Osteoblast (primary cell): ENCODE measurements at places on chromosomes 1 and 21. TPM values are rescaled to one million over a fixed set of nuclear protein-coding genes. Genes with fewer than 3 reads are reported as not detected.

The DAB1 gene
- total RNA-seq, result not detected in 2 replicates

DNA sequence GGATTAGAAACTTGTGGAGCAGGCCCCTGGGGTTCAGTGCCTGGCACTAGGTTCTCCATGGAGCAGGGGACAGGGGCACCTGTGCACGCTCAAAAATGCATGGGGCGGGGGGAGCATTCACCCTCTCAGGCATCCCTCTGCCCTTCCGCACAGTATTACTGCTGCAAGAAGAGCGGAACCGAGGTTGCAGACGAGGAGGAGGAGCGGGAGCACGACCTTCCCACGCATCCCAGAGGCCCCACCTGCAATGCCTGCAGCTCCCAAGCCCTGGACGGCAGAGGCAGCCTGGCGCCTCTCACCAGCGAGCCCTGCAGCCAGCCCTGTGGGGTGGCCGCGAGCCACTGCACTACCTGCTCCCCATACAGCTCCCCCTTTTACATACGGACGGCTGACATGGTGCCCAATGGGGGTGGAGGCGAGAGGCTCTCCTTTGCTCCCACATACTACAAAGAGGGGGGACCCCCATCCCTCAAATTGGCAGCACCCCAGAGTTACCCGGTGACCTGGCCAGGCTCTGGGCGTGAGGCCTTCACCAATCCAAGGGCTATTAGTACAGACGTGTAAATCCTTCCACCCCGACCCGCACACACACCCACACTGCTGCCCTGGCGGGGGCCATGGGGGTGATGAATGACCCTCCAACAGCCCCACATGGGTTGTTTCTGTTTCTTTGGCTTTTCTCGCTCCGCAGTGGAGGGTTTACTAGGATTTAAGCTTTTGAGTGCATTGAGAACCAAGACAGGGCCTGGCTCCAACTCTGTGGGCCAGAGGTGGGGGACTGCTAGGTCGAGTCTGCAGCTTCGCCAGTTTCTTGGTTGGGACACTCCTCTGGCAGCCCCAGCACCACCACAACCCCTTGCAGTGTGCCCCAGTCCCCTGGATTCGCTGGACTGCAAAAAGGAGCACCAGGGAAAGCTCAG, 63.7 kb downstream of the TOR1AIP2 start:
- H3K27me3 ChIP-seq, result peaks cover 56% of the 10 kb centered on the region
- H3K4me3 ChIP-seq, result peak overlapping the region; percentile 70
- no peaks in the 10 kb centered on the region for H3K36me3 ChIP-seq
- no peak overlapping the region for H3K27ac ChIP-seq
- peaks cover 26% of the 10 kb centered on the region for H3K4me1 ChIP-seq
- DNase-seq, result peak; percentile 76

GRCh38 chr1:36203554-36204346, 20.5 kb upstream of the THRAP3 start:
- DNase-seq, result peak; percentile 87
- H3K4me1 ChIP-seq, result peaks cover 32% of the 10 kb centered on the region
- no peaks in the 10 kb centered on the region for H3K36me3 ChIP-seq
- peak overlapping the region; percentile 68 for H3K27ac ChIP-seq
- H3K27me3 ChIP-seq, result no peaks in the 10 kb centered on the region

The ZMPSTE24 gene
- 72.4 and 77.2 TPM in 2 replicates for total RNA-seq

The AMY1B gene
- not detected in 2 replicates for total RNA-seq

The CD247 gene
- not detected in 2 replicates for total RNA-seq

DNA sequence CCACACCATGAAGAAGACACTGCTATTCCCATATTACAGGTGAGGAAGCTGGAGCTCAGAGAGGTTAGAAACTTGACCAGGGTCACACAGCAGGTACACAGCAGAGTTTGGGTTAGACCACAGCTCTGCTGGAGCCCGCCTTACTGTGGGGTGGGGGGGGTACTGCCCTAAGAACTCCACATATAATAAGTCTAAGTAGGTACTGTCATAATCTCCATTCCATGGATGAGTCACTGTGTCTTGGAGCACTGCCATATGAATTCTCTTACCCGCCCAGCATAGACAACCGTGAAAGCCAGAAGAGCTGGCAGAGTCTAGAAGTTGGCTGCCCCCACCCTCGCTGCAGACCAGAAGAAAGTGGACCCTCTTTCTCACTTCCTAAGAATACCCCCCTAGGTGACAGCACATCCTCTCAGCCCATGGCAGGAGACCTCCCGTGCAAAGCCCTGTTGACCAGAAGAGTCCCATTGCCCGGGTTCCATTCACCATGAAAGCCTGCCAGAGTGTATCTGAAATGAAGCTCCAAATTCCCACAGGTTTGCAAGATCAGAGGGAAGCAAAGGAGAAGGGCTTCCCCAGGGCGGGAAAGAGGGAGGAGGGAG, 5.2 kb upstream of the PLA2G2D start:
- peaks cover 20% of the 10 kb centered on the region for H3K27me3 ChIP-seq
- peak; percentile 84 for DNase-seq
- H3K4me3 ChIP-seq, result no peak overlapping the region

GRCh38 chr1:5389101-5389885, 602.9 kb downstream of the NPHP4 start:
- no peak overlapping the region for H3K4me3 ChIP-seq
- H3K36me3 ChIP-seq, result no peaks in the 10 kb centered on the region
- no peak overlapping the region for H3K27ac ChIP-seq

The CELA3A gene
- total RNA-seq, result not detected in 2 replicates

DNA sequence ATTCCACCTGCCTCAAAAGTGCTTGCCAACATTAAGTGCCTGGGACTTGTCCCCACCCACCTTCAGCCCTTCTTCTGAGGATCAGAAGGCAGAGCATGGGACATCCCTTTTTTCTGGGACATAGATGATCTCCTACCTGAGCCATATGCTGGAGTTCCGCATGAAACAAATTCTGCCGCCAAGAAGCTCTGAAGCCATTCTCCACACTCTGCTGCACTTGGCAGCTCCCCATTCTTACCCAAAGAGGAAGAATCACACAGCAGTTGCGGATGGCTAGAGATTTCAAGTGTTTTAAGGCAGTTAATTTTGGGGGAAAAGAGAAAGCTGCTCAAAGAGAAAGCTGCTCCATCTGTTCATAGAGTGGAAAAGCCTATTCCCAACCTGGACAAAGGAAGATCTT, 197.3 kb upstream of the COA6 start:
- H3K27me3 ChIP-seq, result no peaks in the 10 kb centered on the region
- H3K4me1 ChIP-seq, result no peaks in the 10 kb centered on the region
- no peak overlapping the region for H3K27ac ChIP-seq
- H3K4me3 ChIP-seq, result no peak overlapping the region
- H3K36me3 ChIP-seq, result no peaks in the 10 kb centered on the region

- no peaks in the 10 kb centered on the region for H3K27me3 ChIP-seq
- H3K4me3 ChIP-seq, result no peak overlapping the region
- no peak overlapping the region for H3K27ac ChIP-seq
- no peaks in the 10 kb centered on the region for H3K4me1 ChIP-seq
Measured at GRCh38 chr1:239247285-239247684, 139.1 kb upstream of the CHRM3 start.
